Mesothelial cell of epicardium (in vitro differentiated cells): ENCODE measurements at places on chromosomes 4 and X.

DNA sequence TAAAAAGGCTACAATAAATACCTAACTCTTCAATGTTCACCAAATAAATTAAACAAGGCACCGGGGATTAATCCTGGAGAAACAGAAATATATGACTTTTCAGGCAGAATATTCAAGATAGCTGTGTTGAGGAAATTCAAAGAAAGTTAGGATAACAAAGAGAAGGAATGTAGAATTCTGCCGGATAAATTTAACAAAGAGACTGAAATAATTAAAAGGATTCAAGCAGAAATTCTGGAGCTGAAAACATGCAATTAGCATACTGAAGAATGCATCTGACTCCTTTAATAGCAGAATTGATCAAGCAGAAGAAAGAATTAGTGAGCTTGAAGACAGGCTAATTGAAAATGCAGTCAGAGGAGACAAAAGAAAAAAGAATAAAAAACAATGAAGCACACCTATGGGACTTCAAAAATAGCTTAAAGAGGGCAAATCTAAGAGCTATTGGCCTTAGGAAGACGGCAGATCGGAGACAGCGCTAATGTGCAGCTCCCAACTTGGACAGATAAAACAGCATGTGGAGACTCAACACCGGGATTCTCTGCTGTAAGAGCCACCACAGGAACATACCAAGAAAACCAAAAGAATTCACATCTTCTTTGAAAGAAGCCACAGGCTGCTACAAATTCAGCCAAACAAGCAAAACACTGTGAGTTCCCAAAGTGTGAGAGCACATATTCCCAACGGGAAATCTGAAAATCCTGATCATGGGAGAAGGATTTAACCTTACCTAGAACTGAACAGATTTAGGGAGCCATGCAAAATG lies 1290.9 kb downstream of the PCDH18 start:
- DNase-seq: no peak

GRCh38 chr4:1979477-1980196 lies 29.1 kb downstream of the NELFA start:
- no peak for DNase-seq

DNA sequence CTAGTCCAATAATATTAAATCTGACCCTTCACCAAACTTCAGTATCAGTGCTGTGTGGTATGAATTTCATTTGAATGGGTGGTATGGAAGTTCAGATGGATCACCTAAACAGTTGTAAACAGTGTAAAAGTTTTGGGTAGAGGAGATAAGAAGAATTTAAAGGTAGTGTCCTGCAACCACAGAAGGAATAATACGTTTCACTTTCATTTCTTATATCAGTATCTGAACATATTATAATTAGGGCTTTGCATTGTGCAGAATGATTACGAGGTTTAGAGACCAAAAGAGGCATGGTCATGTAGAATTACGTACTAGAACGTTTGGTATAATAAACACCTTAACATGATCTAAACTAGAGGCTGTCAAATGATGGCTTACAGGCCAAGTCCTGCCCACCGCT lies 116.1 kb downstream of the PDLIM5 start:
- DNase-seq: no peak

- DNase-seq: no peak
These were observed 35.6 kb upstream of the NMU start for GRCh38 chr4:55671667-55672066.

DNA sequence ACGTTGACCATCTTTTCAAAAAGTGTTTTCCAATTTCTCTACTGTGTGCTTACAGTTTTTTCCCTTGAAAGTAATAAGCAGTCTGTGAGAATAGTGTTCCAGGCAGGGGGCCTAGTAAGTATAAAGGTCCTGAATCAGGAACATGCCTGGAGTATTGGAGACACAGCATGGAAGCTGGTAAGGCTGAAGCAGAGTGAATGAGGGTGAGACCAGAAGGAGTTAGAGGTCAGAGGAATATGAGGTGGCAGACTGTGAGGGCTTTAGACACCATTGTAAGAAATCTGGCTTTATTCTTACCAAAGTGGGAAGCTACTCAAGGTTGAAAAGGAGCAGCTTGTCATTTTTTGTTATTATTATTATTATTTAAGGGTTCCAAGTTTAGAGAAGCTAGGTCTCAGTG lies 107.4 kb downstream of the CT47B1 start:
- DNase-seq: no peak

DNA sequence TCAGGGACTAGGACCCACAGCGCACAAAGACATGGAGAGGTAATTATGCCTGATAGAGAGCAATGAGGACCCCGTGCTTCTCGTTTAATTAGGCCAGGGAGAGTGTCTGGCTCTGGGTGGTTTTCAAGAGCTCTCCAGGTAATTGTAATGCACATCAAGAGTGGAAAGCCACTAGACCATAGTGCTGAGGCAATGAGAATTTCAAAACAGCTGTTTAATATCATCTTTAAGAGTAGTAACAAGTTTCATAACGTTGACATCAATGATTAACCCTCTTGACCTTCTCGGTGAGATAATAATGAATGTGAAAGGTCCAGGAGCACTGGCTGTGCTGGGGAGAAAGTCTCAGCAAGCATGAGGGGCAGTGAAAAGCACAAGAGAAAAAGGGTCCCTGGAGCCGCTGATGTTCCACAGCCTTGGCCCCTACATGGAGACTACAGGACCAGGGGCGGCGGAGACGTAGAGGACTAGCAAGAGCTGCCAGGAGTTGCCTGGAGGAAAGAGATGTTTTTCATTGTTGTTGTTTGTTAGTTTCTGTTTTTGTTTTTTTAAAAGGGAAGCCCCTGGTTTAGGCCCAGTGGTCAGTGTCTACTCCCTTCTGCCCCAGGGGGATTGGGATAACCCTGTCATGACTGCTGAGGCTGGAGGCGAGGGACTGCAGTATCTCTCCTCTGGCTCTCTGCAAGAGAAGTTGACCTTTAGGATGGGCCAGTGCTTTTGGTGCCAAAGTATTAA lies 14.8 kb upstream of the CXCR3 start:
- DNase-seq: no peak

- DNase-seq: no peak
These were observed 21.6 kb downstream of the TEC start for GRCh38 chr4:48247878-48248558.

DNA sequence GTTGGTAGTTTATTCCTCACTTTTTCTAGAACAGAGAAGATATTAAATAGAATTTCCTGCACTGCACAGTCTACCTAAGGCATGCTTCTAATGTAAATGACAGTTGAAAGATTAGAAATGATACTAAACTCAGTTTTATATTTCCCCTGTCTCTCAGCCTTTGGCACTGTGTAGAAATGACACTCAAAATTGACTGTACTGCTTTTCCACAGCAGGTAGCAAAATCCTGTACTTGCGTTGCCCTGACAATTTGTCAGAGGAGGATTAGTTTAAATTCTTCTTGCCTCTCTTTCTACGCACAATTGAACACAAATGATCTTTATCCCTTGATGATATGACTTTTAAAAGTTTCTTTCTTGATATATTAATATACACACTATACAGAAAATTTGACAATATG lies 347.6 kb downstream of the SPOCK3 start:
- no peak for DNase-seq

DNA sequence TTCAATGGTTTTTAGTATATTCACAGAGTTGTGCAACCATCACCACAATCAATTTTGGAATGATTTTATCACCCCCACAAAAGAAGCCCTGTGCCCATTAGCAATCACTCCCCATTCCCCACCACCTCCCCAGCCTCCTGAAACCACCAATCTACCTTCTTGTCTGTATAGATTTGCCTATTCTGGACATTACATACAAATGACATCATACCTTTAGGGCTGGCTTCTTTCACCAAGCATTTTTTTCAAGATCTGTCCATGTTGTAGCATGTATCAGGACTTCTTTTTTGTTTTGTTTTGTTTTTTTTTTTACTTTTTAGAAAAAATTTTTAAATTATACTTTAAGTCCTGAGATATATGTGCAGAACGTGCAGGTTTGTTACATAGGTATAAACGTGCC lies 108.1 kb downstream of the RTL9 start:
- no peak for DNase-seq

- no peak for DNase-seq
These were observed 39.8 kb upstream of the TMEM131L start for GRCh38 chr4:153426207-153426885.

DNA sequence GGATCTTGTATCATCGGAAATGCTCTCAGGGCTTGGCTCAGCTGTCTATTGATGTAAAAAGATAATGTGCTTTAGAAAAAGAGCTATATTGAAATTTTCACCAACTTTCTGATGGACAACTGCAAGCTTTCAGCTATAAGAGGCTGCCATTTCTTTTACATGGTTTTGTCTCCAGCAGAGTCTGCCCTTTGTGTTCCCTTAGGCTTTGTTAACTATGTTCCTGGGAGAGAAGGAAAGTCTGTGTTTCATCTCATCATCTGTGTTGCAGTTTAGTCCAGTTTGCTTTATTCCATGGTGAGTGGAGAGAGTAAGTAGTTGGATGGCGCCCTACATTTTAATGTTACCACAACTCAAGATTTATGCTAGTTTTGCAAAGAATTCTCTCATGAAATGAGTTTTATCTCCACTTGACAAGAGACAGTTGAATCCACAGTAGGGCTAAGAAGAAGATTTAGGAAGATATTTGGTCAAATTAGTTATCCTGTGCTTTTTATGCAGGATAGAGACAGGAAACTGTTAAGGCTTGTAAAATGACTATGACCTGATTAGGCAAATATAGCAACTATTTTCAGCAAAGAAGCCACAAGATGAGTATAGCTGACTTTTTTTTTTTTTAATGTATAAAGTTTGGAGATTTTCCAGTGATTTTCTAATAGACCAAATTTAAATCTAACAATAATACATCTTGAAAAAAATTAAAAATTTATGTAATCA lies 16.5 kb downstream of the SEPTIN11 start:
- no peak for DNase-seq

DNA sequence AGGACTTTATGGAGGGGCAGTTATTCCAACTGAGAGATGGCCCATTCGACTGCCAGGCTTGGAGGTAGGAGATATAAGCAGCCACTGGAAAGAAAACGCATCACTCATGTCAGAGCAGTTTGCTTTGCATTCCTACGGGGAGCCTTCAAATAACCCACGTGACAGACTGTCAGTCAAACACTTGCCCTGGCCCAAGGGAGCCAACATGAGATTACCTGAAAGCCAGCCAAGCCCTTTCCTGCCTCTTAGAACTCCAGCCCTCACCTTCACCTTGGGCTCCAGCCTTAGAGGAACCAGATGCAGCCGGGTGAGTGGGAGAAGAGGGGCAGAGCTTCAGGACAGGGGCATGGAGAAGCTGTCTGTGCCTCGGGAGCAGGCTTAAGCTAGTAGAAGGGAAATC lies 95.3 kb upstream of the CXCL13 start:
- no peak for DNase-seq

- DNase-seq: no peak
These were observed 326.4 kb downstream of the SLITRK2 start for GRCh38 chrX:146144039-146144438.

DNA sequence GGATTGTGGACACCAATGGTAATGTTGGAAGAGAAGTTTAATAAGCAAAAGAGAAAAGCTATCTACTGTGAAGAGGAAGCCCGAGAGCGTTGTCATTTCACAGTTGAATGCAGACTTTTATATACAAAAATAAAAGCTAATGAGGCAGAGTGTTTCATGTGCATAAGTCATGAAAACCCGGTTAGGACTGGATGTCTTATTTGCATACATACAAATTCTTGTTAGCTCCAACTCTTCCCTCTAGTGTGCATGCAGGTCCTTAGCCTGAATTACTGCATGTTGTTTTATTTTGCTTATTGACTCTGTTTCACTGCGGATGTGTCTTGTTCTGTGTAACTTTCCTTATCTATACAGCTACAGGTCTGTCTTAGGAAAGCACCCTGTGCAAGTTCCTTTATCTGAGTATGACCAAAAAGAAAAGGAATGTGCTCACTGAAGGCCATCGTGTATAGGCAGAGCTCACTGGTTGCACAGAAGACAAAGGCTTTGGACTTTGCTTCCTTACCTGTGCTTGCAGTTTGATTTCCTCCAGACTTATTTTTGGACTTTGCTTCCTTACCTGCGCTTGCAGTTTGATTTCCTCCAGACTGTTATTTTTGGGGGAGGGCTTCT lies 25.1 kb upstream of the UGT2B11 start:
- DNase-seq: no peak

DNA sequence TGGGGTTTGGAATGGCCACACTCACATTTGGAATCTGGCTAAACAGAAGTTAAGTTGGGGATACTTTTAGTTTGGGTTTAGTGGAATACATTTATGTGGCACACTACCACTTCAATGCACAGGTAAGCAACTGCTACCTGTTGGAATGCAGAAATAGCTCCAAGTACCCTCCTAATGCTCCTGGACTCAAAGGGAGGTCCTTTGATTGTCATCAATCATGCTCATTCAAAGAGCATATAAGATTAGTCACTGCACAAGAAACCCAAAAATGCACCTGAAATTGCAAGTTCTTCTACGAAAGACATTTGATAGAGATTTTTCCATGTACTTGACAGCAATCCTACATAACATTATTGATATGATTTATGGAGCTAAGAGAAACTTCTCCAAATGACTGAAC lies 247.7 kb downstream of the ANKRD50 start:
- DNase-seq: no peak

GRCh38 chr4:133559987-133560386 lies 410.9 kb downstream of the PCDH10 start:
- DNase-seq: no peak

GRCh38 chr4:155759372-155760252 lies 791 bp downstream of the GUCY1B1 start:
- peak; percentile 59 for DNase-seq

DNA sequence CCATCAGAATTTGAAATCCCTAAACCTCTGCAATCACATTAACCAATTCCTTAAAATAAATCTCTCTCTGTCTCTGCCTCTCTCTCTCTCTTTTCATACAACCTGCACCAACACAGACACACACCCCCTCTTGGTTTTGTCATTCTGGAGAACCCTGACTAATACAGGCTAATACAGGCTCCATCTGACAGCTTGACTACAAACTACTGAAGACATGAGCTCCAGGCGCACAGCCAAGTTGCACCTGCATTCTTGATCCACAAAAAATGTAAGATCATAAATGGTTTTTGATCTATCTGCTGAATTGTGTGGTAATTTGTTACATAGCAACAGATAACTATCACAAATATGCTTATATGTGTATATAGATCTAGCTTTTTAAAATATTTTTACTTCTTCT lies 2414.2 kb downstream of the PCDH7 start:
- DNase-seq: no peak

GRCh38 chr4:188270273-188271069 lies 131.2 kb downstream of the TRIML1 start:
- DNase-seq: no peak

DNA sequence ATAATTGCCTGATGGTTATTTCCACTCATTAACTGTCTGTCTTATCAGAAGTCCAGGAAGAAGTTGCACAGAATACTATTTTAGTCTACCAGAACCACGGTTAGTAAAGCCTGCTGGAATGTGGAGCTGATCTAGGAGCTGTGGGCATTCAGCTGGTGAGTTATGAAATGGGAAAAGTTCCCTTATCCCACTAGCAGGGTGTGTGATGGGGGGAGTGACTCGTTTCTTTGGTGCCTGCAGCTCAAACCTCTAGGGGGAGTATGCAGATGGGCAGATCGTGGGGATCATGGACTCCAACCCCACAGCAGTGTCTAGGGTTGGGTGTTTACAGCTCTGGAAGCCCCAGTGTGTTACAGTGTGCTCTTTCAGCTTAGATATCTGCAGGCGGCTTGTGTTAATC lies 305.7 kb upstream of the BOD1L1 start:
- no peak for DNase-seq

GRCh38 chrX:105745863-105746262 lies 76.5 kb upstream of the NRK start:
- DNase-seq: no peak

GRCh38 chr4:25861951-25862410 lies 807 bp downstream of the SEL1L3 start:
- no peak for DNase-seq

- DNase-seq: no peak
These were observed 10.0 kb upstream of the ASMTL start for GRCh38 chrX:1462596-1463251.

GRCh38 chr4:75235359-75235951 lies 278.7 kb downstream of the RCHY1 start:
- DNase-seq: no peak
